ENCODE measurements at places on chromosomes 2 and 18. TPM values are rescaled to one million over a fixed set of nuclear protein-coding genes. Genes with fewer than 3 reads are reported as not detected.

DNA sequence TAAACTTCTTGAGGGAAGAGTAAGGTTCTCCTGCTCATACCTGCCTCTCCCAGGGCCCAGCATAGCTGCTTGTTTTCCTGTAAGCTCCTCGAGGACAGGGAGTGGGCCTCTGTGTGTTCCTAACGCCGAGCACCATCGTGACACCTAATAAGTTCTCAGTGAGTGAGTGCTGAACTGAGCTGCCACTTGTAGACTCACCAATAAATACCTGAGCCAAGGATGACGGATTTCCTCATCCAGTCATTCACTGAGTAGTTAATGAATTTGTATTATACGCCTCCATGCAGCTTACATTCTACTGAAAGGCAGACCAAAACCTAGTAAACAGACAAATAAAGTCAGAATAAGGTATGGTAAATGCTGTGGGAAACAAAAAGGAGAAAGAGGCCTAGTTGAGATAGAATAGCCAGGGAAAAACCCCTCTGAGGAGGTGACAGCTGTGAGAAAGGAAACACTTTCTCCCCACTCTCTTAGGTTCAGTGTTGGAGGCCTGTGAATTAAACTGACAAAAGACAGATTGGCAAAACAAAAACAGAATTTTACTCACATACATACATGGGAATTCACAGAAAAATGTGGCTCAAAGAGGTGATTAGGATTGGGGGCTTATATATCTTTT lies 138.6 kb downstream of the B3GNT2 start:
- DNase-seq, result no peak

GRCh38 chr2:147594038-147594437 lies 250.8 kb upstream of the ACVR2A start:
- no peak for DNase-seq

- DNase-seq, result no peak
These were observed 306.6 kb upstream of the VWC2L start for GRCh38 chr2:214104219-214104618.

GRCh38 chr18:68034296-68034695 lies 517.8 kb upstream of the DSEL start:
- DNase-seq, result no peak

DNA sequence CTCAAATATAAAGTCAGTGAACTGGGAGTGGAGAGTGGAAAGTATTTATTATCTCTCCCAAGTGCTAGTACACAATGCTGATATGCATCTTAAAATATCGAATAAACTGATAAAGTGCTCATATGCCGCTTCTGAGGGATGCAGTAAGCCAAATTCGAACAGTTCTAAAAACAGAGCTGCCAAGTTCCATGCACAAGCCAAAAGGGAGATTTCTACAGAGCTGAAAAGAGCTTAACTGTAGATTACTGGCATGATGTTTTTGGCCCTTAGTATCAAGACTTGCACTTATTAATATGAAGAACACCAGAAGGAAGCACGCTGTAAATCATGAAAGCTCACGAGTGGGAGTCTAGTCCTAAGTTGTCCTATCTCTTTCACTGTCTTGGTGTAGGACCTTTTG lies 7.9 kb downstream of the TMEFF2 start:
- DNase-seq, result no peak

DNA sequence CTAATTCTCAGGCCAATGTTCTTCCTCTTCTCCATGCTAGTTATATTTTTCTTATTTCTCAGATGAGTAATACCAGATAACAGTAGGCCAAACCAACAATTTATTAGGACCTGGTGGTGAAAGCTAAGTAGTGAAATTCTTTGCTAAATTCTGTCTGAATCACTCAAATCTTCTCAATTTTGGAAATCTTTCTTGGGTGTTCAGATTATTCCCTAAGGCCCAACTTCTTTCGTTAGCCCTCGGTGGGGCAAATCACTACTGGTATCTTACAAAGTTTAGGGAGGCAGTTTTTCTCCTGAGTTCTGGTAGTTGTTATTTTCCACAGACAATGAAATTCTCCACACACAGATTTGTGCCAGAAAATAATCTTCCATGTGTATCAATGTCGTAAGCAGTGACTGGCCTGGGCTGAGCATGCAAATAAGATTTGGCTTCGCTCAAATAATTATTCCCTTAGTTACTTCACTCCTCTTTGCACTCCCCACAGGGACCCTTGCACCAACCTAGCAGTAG lies 443.5 kb upstream of the SLC14A2 start:
- no peak for DNase-seq

GRCh38 chr2:54143780-54144179 lies 28.4 kb downstream of the ACYP2 start:
- DNase-seq, result no peak

GRCh38 chr2:25587361-25587760 lies 86.0 kb downstream of the DTNB start:
- no peak for DNase-seq

DNA sequence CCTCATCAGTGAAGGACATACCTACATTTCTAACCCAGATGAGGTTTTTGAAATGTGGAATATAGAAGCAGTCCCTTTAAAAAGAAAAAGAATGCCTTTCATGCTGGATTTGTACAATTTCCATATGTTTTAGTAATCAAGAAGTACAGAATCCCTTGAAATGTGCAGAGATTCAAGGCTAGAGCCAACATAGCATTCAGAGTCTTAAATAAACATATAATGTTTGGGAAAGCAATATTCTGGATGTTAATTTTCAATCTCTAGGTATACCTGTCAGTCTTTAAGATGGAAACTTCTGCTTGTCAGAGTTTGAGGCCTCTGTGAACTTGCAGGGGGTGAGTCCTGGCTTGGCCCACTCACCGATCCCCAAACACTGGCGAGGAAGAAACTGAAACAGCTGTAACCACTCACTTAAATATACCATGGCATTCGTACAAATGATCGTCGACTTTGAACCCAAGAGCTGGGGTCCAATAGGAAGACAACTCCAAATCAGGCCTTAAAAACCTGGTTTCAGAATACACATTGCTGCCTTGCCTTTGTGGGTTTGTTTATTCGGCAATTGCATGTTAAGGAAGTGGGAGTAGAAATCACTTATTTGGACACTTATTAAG lies 132.8 kb upstream of the NCK2 start:
- DNase-seq, result no peak

DNA sequence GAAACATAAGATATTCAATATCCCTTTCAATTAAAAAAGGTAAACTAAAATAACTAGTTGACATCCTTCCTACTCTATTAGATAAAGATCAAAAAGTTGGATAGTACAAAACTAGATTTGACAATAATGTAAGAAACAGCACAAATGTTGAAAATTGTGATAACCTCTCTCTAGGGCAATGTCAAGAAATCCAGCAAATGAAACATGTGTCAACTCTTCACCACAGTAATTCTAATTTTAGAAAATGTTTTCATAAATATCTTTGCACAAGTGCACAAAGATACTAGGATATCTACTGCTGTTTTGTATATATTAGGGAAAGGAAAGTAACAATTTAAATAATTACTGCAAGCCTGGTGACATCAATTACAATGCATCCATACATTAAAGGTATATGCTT lies 1220.1 kb downstream of the LRP1B start:
- no peak for DNase-seq

GRCh38 chr2:85868822-85869221 lies 20.0 kb downstream of the ST3GAL5 start:
- no peak for DNase-seq

- no peak for DNase-seq
These were observed 324.0 kb downstream of the TXNL1 start for GRCh38 chr18:56314396-56314795.

- DNase-seq, result no peak
These were observed 75.6 kb upstream of the ID2 start for GRCh38 chr2:8606226-8606625.

DNA sequence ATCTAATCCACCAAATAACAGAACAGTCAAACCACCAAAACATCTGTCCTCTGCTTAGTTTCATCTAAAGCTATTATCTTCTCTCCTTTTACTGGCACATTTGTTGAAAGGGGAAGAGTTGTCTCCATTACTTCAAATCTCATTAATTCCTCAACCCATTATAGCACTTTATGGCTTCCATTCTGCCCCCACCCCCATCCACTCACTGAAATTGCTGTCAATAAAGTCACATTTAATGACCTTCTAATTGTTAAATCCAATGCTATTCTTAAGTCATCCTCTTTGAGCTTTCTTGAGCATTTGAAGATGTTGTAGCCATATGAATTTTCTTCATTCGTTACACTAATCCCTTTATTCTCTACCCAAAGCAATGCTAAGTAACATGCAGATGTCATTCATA lies 5.2 kb downstream of the OXER1 start:
- DNase-seq, result no peak

DNA sequence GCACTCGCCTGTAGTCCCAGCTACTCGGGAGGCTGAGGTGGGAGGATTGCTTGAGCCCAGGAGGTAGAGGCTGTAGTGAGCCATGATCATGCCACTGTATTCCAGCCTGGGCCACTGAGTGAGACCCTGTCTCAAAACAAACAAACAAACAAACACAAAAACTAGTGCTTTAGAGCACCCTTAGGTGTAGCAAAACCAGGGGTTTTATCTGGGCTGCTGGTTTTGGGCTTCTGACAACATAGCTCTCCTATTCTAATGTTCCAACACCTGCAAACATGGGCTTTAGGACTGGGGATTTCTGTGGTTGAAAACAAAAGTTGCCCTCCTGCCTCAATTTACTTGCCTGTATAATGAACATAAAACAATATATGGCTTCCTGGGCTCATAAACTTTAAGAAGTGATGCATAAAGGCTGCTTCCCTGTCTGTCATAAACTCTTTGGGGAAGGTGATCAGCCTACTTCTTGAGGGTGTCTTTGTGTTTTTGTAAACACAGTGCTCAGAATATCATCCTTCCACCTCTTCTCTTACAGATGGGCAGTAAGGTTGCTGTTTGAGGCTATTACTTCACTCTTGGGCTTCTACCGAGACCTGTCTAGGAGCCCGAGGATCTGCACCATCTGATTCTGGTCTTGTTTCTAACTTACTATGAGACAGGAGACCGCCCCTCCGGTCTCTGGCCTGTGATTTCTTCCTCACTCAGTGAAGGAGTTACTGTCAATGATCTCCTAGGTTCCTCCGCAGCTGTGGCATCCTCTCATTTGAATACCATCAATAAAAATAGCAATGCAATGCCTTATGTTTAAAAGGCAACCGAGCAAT lies 246.5 kb downstream of the MYCN start:
- no peak for DNase-seq

DNA sequence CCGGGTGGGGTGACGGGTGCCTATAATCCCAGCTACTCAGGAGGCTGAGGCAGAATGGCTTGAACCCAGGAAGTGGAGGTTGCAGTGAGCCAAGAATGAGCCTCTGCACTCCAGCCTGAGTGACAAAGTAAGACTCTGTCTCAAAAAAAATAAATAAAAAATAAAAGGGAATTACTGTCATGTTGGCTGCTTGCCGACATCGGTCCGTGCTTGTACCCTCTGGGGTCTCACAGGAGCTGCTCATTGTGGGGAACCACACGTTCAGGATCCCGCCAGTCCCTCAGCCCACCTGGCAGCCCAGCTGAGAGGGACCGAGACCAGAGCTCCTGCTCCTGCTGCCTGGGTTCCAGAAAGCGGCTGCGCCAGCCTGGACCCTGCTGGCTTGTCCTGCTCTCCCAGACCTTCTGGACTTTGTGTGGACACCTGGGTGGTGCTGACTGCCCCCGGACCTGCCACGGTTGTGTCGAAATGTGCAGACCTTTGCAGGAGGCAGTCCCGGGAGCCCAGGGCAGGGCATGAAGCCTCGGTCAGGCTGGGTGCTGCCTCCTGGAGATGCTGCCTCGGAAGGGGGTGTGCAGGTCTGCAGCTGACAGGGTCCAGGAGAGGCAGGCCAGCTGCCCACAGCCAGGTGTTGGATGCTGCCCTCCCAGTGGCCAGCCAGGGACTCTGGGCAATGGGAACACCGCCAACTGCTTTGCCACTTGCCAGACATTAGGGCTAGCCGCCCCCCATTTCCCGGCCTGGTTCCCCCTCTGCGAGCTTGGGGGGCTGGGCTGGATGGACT lies 16.4 kb downstream of the KLF11 start:
- no peak for DNase-seq

DNA sequence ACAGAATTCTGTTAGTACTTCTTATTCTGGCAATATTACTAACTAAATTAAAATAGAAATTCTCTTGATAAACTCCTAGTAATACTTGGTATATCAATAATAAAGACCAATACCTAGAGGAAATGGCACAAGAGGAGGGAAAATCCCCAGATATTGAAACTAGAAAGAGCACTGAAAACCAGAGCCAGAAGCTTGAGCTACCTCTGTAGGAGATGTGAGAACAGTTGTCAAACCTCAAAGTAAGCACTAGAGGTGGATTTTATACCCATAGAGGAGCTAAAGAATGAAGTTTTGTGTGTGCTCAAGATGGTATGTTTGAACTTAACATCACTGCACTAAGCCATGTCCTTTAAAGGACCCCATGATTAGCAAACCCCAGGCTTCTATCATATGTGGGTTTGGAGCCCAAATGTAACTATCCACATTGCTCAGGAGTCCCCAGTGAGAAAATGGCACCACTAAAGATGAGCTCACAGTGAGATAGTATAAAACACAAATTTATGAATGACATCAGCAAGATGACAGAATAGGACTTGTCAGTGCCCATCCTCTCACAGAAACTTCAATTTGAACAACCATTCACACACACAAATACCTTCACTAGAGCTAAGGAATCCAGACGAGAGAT lies 122.1 kb downstream of the PKP4 start:
- DNase-seq, result no peak

DNA sequence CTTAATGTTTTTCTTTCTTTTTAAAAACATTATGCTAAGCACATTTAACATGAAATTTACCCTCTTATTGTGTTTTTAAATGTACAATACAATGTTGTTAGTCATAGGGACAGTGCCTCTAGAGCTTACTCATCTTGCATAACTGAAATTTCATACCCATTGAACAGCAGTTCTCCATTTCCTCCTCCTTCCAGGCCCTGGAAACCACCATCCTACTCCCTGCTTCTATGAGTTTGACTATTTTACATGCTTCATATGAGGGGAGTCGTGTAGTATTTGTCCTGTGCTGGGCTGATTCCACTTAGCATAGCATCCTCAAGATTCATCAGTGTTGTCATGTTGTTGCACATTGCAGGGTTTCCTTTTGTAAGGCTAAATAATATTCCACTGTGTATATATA lies 92.6 kb downstream of the SPATS2L start:
- no peak for DNase-seq

- DNase-seq, result no peak
These were observed 618 bp downstream of the POLR2D start for GRCh38 chr2:127857265-127857808.

GRCh38 chr18:46155641-46156051 lies 51.5 kb downstream of the HAUS1 start:
- DNase-seq, result no peak

Gene KANSL1L
- 44.1 TPM for total RNA-seq

Gene SEC11C
- total RNA-seq, result 55.3 TPM

Gene CHST9
- total RNA-seq, result 3.6 TPM

Gene MREG
- 13.8 TPM for total RNA-seq

Gene UCN
- 0.68 TPM for total RNA-seq

Gene ACTG2
- 918 TPM for total RNA-seq

Gene CAD
- 63.6 TPM for total RNA-seq

Gene NGEF
- 8.1 TPM for total RNA-seq

Gene HYCC2
- total RNA-seq, result 34.2 TPM

Gene SKOR2
- total RNA-seq, result not detected

Gene CENPA
- total RNA-seq, result 0.26 TPM

Gene GKN2
- not detected for total RNA-seq

Gene CD226
- 2.4 TPM for total RNA-seq
